ENCODE measurements at places on chromosomes 7 and 10.

DNA sequence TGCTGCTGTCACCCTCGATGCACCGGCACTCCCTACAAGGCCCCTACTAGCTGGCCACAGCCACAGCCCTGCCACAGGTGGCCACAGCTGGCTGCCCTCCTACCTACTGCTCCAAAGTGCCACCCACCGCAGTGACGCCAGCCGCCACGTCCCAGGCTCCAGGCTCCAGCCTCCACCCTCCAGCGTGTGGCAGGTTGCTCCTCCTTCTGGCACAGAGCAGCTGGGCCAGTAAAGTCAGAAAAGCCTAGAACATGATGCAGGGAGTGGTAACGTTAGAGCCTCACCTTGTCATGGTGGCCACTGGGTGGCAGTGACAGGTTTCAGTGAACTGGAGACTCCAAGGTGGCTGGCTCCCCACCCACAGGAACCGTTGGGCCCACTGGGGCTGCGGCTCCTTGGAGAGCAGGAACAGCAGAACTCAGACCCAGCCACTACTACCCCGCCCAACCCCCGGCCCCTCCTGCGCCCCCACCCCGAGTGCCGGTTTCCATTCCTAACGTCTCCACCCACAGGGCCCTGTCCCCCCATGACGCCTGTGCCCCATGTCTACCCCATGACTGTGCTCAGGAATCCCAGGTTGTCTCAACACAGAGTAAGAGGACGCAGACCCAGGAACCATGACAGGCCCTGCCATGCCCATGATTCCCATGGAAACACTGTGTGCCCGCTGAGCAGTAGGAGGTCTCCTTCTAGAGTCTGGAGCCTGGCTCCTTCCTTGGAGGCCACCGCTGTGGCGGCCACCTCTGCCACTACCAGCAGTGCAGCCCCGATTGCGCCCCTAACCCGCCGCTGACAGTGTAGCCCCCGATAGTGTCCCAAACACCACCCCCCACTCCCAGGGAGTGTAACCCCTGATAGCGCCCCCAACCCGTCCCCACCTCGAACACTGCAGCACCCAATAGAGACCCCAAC is 52.3 kb upstream of the ZNF33B start:
- no peak for DNase-seq

GRCh38 chr7:46071076-46071475 is 150.0 kb upstream of the IGFBP3 start:
- no peak for DNase-seq

DNA sequence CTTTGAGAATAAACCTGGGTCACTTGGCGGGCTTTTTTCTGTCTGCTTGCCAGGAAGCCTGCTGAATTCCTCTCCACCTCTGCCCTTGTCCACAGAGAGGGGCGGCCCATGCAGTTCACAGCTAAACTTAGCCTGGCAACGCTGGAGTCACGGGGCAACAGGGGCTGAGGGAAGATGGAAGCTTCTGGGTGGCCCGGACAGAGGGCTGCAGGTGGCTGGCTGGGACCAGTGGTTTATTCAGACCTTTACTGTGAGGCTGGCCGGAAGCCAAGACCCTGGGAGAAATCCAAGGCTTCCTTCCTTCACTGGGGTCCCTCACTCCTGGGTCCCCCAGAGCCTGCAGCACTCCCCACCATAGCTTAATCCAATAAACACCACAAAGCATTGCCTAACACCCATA is 17.0 kb downstream of the ITPRIP start:
- no peak for DNase-seq

DNA sequence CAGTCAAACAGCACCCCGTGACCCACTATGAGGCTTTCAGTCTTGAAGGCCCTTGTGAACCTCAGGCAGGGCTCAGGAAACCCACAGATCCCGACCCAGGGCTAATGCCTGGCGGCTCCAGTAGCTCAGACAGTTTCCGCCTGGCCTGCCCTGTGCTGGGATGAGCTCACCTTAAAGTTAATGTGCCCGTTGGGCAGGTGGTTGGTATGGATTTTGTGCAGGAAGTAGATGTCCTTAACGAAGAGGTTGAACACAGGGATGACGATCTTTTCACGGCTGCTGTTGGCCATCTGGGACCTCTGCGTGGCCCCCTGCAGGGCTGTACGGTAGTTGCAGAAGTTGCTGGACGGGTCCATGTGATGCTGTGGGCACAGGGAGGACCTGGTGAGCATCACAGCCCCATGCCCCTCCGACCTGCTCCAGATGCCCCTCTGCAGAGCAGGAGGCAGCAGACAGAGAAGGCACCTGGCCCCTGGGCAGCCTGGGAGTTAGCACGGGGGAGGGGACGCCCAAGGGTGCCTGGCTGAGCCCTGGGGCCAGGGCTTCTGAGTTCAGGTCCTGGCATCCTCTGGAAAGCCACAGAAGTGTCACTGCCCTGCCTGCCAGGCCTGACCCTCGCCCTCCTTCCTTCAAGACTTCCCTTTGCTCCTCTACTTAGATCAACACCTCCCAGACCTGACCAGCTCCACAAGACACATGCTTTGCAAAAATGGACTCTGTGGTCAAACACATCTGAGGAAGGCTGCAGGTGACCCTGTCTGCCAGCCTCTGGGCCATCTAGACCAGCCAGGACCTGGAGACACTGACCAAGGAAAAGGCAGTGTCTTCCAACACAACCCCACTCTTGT is 59.8 kb downstream of the CSGALNACT2 start:
- no peak for DNase-seq

- no peak for DNase-seq
These were observed 10.9 kb downstream of the NUB1 start for GRCh38 chr7:151352512-151352911.

DNA sequence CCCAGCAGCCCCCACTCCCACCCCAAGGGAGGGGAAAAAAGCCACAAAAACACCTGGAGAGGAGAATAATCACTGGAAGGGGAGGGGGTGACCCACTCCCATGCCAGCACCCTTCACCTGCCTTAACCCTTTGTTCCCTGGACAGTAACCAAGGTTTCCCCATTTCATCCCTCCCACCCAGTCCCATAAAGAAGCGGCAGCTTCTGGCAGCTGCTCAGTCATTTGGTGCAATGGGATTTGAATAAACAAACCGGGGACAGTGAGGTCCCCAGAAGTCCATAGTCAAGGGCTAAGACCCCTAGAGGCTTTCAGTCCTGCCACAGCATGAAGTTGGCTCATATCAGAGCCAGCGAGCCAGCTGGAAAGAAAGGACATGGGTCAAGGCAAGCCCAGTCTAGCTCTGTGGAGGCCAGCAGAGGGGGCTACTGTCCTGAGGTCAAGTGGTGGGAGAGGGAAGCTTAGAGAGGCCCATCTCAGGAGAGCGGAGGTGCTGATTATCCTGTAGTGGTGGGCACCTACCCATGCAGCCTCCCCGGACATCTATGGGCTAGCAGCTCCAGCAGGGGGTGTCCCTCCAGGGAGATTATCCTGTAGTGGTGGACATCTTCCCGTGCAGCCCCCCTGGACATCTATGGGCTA is 58.9 kb upstream of the LBX1 start:
- DNase-seq: no peak

- DNase-seq: no peak
These were observed 112.8 kb upstream of the PDCD4 start for GRCh38 chr10:110758898-110759297.

- no peak for DNase-seq
These were observed 31.5 kb downstream of the PHF14 start for GRCh38 chr7:11005202-11005601.

DNA sequence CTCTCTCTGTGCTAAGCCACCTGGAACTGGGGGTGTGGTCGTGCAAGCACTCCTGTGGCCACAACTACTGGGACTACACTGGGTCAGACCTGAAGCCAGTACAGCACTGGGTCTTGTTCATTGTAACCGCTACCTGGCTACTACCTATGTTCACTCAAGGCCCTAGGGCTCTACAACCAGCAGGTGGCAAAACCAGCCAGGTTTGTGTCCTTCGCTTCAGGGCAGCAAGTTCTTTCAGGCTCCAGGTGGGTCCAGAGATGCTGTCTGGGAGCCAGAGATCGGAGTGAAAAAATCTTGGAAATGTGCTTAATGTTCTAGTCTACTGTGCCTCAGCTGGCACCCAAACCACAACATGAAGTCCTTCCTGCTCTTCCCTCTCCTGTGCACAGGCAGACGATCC is 171.6 kb upstream of the SORCS1 start:
- no peak for DNase-seq

DNA sequence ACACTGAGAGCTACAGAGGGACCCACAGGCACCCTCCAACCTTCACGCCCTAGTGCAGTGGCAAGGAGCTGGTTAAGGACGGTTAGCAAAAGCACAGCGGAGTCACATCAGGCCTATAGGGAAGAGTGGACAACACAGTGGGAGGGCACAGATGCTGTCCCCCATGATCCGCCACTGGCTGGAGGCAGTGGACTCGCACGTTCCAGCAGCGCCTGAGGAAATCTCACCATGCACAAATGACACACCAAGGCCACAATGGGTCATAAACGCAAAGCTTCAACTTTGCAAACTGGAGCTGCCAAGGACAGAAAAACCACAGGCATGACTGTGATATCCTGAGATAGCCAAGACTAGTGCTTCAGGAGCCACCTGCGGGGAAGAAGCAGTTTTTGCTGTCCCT is 58.8 kb downstream of the GRB10 start:
- no peak for DNase-seq

- no peak for DNase-seq
These were observed 106.5 kb downstream of the HTR7 start for GRCh38 chr10:90751107-90751997.

GRCh38 chr7:31873816-31874597 is 187.0 kb downstream of the PPP1R17 start:
- DNase-seq: no peak

- DNase-seq: no peak
These were observed 5.7 kb upstream of the HSPA12A start for GRCh38 chr10:116748041-116748440.

GRCh38 chr7:94384315-94384714 is 10.4 kb upstream of the COL1A2 start:
- DNase-seq: no peak

Data from effector memory CD4-positive, alpha-beta T cell (primary cell).